ENCODE measurements at places on chromosomes 4 and X.

DNA sequence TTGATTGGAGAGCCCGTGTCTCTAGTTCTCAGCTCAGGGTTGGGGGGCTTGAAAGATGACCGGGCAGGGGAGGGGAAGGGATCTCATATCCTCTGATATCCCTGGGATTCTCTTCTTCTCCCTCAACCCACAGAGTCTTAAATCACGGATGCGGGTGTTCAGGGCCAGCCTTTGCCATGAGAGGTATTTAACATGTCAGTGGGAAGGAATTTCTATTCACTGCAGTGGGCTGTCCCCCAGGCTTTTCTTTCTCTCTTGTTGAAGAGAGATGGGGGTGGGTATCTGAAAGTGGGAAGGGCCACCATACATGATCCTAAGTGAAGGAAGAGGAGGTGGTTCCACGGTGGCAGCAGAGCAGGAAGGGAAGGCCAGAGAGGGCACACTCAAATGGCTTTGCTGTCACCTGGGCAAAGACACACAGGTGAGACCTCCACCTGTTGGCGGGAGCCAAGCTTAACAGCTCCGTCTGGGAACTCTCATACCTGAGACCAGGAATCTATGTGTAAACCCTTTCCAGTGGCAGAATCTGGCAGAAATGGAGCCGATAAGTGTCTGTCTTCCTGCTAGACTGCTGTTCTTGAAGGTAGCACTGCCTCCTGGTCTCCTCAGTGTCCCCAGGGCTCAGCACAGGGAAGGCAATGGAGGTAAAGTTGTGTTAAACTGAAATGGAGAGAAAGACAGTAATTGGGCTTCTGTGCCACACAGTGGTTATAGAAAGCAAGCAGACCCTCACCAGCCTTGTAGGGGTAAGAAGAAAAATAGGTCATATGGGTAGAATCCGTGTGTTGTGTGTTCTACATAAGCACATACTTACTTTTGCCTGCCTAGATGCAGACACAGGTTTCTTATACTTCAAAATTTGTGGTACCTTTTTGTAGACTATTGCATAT, 49.4 kb downstream of the RHOH start:
- DNase-seq, result no peak

DNA sequence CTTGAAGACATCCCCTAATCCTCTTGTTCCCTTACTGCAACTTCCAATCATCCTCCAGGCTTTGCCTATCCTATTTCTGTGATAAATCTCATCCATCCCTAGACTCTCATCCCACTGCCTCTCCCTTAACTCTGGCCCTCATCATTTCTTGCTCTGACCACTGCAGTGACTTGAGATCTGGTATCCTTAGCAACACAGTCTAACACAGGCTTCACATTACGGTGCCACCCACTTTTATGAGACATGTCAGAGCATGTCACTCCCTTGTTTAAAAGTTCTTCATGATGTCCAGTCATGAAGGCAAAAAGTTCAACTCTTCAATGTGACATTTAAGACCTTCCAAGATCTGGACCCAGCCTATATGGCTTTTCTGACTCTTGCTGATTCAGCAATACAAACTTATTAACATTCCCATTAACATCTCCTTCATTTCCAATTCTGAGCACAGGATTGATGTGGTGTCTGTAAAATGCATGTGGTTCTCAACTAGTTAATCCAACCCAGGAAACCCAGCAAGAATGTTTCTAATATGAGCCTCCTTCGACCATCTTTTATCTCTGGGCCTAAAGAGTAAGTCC, 64.0 kb downstream of the OR13H1 start:
- no peak for DNase-seq

GRCh38 chr4:18844726-18845125, 823.2 kb upstream of the LCORL start:
- DNase-seq, result no peak

- no peak for DNase-seq
These were observed 162.2 kb upstream of the GIMD1 start for GRCh38 chr4:106530821-106531220.

- DNase-seq, result no peak
These were observed 83.3 kb downstream of the CHIC2 start for GRCh38 chr4:53981066-53981465.

- peak; percentile 33 for DNase-seq
These were observed 21.8 kb downstream of the CMC4 start for GRCh38 chrX:155048977-155049619.

DNA sequence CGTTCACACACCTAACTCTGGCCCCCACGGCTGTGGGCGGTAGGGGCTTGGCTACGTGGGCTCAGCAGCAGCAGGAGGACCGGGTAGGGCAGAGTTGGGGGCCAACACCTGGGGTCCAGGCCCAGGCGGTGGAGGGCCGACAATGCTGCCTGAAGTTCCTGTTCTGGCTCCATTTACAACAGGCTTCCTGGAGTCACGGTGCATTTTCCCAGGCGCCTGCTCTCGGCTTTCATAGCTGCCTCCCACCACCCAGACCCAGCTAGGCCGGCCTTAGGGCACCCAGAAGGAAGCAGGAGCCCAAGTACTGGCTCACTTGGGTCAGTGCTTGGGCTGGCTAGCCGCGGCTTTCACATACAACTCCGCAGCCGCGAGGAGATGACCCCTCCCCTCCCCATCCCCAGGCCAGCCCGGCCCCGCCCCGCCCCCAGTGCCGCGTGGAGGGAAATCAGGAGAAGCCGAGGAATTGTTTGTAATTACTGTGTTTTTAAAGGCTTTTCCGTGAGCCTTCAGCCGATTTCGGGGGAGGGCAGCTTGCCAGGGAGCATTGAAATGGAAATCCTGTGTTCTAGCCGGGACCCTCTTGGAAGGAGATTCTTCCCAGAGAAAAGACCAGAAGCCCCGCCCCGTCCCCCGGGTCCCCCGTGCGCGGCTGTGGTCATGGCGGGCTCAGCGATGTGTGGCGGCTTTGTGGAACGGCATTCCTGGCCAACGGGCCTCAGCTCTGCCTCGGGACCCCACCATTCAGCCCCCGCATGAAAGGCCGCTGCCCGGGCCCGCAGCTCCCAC, 28.5 kb downstream of the PJA1 start:
- no peak for DNase-seq

GRCh38 chrX:24023972-24024669, 2.9 kb downstream of the KLHL15 start:
- no peak for DNase-seq

DNA sequence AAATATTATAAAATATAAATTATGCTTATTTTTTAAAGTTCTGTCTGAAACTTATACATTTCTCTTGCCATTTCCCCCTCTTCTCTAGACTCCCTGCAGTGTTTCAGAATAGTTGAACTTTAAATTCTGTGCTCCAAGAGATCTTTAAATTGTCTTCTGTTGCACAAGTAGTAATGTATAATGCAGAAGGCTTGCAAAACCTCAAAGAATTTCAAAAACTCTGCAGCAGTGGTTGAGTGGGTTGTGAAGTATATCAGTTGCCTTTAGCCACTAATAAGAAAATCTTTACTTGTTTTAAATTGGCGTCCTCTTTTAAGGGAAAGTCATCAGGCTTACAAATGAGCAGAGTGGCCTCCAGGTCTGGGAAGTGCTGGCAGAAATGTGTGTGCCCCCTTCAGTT, 1153.3 kb upstream of the PABPC4L start:
- no peak for DNase-seq

DNA sequence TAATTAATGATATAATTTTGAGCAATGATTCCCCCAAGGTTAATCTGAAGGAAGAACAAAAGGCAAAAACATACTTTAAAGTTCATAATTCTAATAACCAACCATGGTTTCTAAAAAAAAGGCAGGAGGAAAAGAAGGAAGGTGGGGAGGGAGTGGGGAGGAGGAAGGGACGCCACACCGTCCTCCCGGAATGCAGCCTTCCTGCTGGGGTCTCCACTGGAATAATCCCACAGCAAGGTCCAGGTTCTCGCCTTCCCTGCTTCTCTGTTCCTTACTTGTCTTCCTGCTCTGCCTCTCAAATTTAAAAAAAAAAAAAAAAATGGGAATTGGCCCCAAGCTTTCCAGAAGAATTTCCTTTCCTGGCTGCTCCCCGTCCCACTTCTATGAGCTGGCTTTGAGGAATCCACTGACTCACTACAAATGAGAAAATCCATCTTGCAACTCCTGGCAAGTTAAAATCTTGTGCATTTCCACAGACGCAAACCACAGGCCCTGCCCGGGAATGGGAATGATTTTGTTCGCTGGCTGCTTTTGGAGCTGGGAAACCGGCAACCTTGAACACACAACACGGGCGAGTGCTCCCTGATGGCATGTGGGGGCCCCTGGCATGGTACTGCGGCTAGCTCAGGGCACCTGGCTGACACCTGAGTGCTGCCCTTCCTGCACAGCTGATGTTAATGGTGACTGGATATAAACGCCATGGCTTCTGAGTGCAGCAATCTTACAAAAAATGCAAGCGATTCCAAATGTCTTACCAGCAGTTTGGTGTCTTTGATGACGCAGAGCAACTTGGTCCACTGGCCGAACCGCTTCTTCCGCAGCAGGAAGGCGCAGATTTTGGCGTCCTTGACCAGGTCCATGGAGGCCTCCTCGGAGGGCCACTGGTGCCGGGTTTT, 97.0 kb downstream of the AFAP1 start:
- DNase-seq, result no peak

DNA sequence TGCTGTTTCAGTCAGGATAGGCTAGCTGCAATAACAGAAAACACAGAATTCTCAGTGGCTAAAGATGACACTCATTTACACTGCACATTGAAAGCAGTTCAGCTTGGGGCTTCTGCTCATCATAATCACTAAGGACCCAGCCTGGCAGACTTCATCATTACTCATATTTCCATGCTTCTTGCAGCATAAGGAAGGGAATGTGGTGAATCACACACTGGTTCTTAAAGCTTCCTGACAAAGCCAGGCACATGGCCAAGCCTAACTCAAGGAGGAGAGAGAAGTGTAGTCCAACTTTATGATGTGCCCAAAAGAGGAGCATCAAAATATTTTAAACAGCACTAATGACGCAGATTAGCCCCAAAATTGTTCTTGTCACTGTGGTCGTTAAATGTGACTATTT, 186.5 kb downstream of the BANK1 start:
- DNase-seq, result no peak

DNA sequence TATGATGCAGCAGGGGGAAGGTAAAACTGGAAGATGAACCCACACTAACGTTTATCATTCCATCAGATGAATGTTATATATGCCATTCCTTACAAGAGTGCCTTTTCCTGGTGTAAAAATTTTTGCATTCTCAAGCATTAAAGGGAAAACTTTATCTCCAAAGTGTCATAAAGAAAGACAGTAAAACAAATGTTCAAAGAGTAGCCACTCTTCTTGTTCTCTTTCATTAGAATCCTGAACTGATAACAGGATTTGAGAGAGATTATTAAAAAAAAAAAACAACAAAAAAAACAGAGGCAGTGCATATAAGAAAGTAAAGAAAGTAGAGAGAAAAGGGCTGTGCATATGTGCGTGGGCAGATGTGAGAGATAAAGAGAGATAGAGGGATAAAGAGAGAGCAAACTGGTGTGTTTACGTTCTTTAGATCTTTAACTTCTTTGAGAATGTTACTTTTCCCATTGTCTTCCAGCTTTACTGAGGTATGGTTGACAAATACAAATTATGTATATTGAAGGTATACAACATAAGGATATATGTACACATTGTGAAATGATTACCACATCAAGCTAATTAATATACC, 275.4 kb downstream of the HS3ST1 start:
- no peak for DNase-seq

GRCh38 chrX:149508467-149508866, 3.4 kb upstream of the IDS start:
- DNase-seq, result no peak

DNA sequence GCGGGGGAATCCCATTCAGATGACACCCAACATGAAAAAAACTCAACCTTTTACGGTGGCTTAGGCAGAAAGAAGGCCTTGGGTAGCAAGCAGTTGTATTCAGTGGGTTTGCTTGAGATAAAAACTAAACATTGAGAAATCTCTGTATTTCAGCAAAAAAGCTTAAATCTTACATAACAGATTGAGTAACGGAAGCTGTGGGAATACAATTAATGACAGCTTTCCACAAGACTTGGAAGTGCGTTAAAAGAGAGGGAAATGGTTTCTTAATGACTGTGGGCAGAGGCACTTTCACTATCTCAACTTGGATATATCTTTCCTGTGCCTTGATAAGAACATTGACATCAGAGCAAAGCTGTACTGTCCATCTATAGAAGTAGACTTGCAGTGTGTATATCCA, 418.5 kb upstream of the HS3ST1 start:
- no peak for DNase-seq

DNA sequence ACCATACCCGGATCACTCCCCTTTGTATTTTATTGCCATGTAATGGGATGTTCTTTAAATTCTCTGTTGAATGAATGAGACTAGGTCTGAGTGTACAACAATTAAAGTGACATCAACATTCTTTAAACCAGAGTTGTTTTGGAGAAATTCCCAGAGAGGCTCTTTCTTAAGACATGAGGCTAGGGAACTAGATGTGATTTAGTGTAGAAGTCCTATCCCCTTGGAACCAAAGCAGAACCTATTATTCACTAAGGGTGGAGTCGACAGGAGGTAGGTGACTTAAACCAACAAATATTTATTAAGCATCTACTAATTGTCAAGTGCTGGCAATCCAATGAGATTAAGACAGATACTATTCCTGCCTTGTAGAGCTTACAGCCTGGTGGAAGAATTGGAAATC, 1.7 kb downstream of the EIF1AX start:
- DNase-seq, result no peak

DNA sequence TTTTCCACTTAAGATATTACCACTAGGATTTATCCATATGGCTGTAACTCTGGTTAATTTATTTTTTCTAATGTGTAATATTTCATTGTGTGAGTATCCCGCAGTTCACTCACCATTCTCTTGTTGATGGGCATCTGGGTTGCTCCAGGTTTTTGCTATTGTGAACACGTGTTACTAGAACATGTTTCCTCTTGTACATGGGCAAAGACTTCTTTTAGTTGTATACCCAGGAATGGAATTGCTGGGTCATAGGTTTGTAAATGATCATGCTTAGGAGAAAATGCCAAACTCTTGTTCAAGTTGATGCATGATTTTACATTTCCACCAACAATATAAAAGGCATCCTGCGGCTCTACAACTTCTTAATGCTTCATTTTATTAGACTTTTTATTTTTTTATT, 26.8 kb downstream of the SYNPO2 start:
- no peak for DNase-seq

- DNase-seq, result no peak
These were observed 54.8 kb upstream of the SRD5A3 start for GRCh38 chr4:55291227-55291640.

- DNase-seq, result no peak
These were observed 7.4 kb downstream of the SUPT20HL2 start for GRCh38 chrX:24306440-24306839.

- DNase-seq, result no peak
These were observed 1395.0 kb upstream of the ADGRL3 start for GRCh38 chr4:59805176-59805575.

DNA sequence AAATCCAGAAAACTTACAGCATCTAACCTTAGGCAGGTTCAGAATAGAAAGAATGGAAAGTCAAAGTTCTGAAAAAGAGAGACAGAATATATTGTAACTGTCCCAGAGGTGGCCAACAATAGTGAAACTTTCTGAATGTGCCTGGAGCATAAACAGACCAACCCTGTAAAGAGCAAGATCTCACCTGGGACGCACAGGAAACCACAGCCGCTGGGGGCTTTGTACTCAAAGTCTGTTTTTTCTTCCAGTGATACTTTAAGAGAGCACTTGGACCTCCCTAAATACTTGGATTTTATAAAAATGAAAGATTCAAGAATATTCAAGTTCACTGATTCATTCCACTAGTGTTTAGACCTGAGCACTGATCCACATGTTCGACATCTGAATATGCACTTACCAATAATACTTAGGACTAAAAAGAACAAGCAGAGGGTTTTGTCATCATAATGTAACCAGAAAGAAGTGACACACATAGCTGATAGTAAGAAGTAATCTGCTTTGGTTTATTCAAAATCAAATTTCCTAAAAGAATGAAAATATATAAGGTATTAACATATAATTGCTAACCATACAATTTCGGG, 35.3 kb downstream of the ARAP2 start:
- DNase-seq, result peak; percentile 33
